ENCODE measurements at places on chromosomes 11 and 22.

GRCh38 chr11:120599816-120600420 is 88.4 kb downstream of the GRIK4 start:
- no peak for DNase-seq

GRCh38 chr11:95242091-95242844 is 11.3 kb upstream of the SESN3 start:
- no peak for DNase-seq

DNA sequence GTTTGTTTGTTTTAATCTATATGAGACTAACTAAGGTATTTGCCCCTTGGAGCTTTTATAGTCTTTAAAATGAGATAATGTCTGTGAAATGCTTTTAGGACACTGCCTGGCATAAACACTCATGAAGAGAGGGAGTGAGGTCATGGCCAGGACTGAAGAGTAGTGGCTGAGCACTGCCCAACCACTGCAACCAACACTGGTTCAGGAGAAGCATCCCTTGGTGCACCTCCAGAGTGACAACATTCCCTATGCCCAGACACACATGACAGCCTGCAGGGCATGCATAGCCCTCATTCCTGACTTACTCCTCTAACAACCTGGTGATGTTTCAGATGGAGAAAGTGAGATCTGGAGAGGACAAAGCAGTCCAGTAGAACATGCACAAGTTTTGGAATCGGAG is 36.1 kb downstream of the ME3 start:
- no peak for DNase-seq

DNA sequence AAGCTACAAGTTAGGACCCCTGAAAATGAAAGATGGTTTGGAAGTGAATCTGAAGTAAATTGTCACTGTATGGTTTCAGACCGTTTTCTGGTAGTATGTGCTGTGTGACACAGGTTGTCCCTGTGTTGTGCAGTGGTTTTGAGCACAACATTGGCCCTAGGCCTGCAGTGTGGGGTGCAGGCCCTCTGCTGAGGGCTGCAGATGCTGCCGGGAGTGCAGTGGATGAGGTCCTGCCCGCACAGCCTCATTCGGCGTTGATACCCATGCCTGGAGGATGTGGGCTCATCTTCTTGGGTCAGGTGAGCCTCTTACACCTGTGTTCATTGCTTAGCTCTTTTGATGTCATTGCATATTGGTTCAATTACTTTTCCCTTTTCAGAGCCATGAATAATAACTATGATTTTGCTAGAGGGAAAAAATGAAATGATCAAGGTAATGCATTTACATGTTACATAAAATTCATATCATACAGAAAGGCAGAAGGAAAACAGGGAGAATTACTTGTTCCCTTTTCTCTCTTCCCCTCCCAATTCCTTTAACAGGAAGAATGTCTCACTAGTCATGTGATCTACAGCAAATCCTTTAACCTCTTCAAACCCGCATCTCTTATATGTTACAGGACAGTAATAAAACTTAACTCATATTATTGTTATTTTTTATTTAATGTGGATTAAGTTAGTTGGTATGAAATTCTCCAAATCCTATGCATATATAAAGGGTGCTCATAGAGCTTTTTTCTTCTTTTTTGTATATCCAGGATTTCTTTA is 48.7 kb downstream of the PTPRJ start:
- no peak for DNase-seq

- no peak for DNase-seq
These were observed 31.5 kb upstream of the PLET1 start for GRCh38 chr11:112292188-112292587.

- no peak for DNase-seq
These were observed 27.9 kb upstream of the SMPD1 start for GRCh38 chr11:6362185-6362872.

- no peak for DNase-seq
These were observed 23.1 kb upstream of the CAPRIN1 start for GRCh38 chr11:34028425-34028824.

DNA sequence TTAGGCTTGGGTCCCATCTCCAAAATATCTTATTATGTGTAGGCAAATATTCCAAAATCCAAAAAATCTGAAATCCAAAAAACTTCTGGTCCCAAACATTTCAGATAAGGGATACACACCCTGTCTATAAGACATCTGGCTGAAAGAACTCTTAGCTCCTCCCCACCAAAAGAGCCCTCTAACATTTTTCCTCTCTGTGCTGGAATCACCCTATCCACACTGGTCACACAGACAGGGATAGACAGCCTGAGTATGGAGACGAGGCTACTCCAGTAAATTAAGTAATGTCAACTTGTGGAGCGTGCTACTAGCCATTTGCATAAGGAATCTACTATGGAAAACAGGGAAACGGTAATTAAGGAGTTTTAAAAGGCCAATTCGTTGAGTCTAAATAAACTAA is 24.9 kb downstream of the ATP6V1E1 start:
- DNase-seq, result no peak

DNA sequence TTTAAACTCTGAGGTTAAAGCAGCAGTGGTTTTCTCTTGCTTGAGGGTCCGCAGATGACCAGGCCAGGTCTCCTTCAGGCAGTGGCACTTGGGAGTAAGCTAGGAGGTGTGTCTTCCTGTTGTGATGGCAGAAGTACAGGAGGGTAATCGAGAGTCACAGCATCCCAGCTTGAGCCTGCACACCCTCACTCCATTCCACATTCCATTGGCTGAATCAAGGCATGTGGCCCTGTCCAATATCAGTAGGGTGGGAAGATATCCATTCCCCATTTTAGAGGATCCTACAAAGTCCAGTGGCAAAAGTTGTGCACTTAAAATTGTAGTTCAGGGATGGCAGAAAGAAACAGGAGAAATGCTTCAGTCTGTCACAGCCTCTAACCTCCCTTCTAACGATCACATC is 23.3 kb downstream of the OSBP2 start:
- DNase-seq, result no peak

- peak; percentile 59 for DNase-seq
These were observed 29.2 kb upstream of the XBP1 start for GRCh38 chr22:28829358-28830181.

- no peak for DNase-seq
These were observed 221.2 kb downstream of the CEP164 start for GRCh38 chr11:117548876-117549275.

DNA sequence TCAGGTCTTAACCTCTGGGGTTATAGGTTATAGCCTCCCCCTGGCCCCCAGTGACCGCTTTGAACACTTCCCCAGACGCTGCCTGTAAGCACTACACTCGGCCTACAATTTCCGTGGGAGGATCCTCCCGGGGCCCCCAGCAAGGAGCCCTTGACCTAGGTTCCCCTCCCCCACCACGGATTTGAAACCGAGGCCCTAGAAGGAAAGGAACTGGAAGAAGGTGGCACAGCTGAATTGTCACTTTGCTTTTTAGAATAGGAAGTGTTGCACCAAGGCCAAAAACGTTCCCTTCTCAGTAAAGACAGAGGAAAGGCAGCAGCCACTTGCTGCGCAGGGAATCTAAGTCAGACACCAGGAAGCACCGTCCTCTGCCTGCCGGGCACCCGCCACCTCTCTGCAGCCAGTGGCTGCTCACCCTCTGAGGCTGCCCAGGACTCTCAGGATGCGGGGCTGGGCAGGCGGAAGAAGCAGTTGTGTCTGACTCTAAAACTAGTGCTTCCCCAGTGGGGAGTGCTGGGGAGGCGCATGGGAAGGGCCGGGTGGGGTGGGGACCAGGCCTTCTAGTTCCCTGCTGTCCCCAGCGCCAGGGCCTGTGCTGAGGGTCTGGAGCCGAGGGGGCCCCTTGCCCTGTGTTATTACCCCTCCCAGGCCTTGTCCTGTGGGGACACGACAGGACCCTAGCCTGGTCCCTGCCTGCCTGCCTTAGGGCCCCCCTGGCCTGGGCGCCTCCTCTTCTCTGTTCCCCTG is 7.9 kb upstream of the FLRT1 start:
- no peak for DNase-seq

DNA sequence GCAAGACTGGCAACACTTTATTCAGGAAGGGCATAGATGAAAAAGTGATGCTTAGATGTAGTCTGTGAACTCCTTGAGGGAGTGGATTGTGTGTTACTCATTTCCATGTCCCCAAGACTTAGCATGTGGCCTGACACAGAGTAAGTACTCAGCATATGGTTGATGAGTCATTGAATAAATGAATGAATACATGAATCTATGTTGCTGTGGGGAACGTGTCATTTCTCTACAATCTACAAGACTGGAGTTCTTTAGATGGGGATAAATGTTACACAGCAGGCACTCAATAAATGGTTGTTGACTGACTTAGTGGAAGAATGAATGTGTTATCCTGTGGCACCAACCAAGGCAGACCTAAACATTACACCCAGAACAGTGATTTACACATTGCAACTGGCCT is 17.9 kb downstream of the BPIFC start:
- no peak for DNase-seq

DNA sequence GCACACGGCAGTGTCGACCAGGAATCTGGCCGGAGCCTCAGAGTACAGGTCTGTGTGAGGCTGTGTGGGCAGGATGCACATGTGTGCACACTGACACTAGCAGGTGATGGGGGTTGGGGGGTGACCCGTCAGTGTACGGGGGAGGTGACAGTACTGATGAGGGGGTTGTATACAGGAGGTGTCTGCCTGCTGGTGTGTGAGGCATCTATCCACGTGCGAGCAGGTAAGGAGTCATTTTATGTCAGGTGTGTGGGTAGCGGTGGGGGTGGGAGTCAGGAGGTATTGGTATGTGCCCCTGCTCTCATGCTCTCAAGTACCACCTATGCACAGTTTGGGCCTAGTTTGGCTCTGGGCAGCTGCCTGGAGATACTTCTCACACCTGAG is 4.5 kb upstream of the PHRF1 start:
- no peak for DNase-seq

DNA sequence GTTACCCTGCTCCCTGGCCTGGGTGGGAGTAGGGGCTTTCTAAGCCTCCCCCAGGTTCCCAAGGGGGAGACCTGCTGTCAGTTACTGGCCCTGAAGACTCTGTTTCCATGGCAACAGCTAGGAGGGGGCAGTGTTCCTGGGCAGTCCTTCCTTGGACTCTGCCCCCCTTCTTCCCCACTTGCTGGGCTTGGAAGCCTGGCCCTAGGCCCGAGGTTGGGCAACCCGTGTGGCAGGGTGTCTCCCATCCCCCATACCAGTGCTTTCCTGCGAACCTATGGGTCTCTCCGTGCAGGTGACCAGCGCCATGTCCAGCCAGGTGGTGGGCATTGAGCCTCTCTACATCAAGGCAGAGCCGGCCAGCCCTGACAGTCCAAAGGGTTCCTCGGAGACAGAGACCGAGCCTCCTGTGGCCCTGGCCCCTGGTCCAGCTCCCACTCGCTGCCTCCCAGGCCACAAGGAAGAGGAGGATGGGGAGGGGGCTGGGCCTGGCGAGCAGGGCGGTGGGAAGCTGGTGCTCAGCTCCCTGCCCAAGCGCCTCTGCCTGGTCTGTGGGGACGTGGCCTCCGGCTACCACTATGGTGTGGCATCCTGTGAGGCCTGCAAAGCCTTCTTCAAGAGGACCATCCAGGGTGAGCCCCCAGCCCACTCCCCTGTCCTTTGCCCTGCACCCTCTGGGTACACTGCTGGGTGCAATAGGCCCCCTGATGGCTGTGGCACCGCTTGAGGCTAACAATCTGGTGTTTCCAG is 1.7 kb downstream of the ESRRA start:
- DNase-seq, result no peak

DNA sequence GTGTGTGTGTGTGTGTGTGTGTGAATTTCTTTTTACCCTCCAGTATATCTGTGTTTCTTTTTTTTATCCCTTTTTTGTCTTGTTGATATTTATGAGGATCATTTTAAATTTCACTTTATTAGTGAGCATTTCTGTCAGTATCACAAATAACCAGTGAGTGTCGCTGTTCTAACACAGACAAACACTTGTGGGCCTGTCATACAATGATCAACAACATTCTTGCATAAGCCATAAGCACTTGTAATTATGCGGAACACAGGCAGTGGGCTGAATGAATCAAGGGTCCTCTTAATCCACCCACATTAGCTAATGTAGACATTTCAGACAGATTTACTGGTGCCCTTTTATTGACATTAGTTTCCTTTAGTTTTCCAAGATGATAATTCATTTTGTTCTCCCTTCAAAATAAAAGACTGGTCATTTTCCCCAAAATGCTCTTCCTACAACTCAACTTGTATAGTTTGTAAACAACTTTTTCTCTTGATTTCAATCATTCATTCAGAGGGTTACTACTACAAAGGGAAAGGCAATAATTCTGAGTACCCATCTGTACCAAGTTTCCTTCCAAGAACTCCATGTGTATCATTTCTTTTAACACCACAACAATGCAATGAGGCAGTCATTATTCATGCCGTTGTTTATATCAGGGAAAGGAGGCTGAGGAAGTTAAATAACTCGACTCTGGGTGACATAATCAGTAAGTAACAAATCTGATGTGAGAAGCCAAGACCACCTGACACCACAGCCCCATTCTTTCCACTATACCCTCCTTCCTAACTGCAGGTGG is 34.5 kb upstream of the ANO3 start:
- DNase-seq, result peak; percentile 31

DNA sequence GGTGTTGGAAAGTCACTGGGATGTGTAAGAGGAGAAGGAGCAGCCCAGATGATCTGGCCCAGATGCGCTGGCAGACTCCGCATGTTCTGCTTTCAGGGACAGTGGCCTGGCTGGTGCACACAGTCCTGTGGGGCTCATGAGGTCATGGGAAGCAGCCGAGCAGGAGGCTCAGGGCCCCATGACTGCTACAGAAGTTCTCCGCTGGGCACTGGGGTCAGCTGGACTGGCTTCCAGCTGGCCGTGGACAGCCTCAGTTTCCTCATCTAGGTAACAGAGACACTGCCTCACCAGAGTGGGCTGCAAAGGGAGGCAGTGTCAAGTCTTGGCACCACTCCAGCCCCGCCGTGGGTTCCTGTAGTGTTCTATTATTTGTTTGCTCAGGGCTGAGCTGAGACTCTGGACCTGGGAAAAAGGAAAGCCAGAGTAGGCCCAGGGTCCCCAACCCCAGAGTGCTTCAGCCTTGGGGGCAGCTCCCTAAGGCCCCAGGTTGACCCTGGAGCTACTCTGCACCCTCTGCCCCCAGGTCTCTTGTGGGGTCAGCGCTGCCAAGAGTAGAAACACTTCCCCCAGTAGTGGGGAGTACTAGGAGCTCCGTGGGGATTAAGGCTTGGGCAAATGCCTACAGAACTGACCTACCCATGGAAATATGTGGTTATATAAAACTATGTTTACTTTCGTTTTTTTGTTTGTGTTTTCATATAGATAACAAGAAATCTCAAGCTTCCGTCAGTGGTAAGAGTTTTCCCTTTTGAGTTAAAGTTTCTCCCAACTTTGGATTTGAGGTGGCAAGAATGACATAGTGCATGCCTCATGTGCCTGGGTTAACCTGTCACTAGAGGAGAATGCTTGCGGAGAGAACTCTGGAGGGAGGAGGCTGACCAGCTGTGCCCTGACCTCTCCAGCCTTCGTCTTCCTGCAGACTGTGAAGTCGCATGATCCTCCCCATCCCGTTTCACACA is 45.3 kb downstream of the MED15 start:
- DNase-seq, result no peak

DNA sequence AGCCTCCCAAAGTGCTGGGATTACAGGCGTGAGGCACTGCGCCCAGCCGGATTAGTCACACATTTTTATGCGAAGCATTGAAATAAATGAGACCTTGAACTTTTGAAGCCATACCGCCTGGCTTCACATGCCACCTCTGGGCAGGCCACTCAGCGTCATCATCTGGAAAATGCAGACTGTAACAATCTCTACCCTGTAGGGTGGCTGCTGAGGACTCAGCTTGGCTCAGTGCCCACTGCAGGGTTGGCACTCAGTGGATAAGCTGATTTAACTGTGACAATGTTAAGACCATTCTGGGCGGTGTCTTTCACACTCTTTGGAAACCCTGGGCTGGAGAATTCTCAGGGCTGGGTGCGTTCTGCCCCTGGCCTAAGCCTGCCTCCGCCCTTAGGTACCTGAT is 8.5 kb downstream of the SH3BP1 start:
- DNase-seq, result no peak

All from HTR-8/SVneo (cell line).